ENCODE measurements at places on chromosomes 13 and 19.

- no peak for DNase-seq
Measured at GRCh38 chr19:35756377-35757230, at the start of gene HSPB6. HSPB6 (minus strand) TSS chr19:35757029; CDS start chr19:35757008, 21 bp downstream.

DNA sequence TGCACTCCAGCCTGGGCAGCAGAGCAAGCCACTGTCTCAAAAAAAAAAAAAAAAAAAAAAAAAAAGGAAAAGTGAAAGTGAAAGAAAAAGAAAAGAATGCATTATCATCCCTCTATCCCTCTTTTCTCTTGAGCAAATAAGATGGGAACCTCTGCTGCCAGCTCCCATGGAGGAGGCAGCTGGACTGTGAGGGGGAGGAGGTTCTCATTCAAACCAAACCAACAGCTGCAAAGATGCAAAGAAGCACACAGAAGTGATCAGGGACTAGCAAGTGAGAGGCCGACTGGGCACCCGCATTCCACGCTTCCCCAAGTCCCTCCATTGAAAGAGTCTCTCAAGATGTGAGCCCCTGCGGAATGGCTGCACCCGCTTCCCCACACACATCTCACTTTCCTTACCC is 63.5 kb downstream of the TSHZ3 start:
- DNase-seq: no peak

- DNase-seq: no peak
Measured at GRCh38 chr13:31067416-31068118, 94.1 kb downstream of the HSPH1 start.

- no peak for DNase-seq
Measured at GRCh38 chr13:87042946-87043345, 628.2 kb upstream of the SLITRK5 start.

DNA sequence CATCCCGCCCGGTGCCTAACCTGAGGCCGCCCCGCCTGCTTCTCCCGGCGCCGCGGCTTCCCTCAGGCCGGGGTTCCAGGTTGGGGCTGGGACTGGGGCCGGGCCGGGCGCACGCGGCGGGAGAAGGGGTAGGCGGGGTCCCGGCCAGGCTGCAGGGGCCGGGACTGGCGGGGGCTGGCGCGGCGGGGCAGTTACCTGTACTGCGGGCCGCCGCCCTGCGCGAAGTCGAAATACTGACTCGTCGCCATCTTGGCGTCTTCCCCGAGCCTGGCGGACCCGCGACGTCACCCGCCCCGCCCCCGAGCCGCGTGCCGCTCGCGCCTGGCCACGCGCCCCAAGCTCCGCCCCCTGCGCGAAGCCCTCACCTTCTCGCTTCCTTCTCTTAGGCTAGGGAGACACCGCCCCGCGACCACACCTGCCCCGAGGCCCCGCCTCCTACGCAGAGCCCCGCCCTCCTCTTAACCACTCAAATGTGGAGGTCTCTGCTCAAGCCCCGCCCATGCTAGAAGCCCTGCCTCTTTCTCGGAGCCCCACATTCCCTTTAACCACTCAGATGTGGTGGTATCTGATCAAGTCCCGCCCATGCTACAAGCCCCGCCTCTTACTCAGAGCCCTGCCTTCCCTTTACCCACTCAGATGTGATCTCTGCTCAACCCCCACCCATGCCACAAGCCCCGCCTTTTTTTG is at the start of gene ZFR2:
TSS of gene ZFR2 (minus strand) at position 269 of the 687 bp plus-strand sequence. CDS start at position 248, 21 bp downstream.
- peak; percentile 90 for DNase-seq

DNA sequence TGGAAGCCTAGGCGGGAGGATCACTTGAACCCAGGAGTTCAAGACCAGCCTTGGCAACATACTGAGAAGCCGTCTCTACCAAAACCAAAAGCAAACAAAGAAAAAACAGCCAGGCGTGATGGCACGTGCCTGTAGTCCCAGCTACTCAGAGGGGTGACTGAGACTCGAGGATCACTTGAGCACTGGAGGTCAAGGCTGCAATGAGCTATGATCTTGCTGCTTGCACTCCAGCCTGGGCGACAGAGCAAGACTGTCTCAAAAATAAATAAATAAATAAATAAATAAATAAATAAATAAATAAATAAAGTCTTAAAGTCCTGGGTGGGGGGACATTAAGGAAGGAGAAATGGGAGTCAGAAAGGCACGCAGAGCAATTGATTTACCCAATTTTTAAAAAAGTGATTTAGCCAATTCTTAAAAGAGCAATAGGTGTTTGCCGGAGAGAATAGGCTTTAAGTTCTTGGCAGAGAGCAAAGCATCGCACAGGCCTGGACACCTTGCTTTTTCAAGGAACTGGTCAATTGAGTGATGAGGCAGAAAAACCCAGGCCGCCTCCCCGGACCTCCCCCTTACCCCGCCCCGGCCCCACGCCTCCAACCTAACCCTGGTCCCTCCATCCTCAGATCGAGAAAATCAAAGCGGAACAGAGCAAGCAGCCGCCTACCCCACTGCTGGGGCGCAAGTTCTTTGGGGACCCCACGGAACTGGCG is 9.5 kb upstream of the SHKBP1 start:
- DNase-seq: no peak

GRCh38 chr13:73664851-73665250 is 469.4 kb downstream of the KLF12 start:
- no peak for DNase-seq

DNA sequence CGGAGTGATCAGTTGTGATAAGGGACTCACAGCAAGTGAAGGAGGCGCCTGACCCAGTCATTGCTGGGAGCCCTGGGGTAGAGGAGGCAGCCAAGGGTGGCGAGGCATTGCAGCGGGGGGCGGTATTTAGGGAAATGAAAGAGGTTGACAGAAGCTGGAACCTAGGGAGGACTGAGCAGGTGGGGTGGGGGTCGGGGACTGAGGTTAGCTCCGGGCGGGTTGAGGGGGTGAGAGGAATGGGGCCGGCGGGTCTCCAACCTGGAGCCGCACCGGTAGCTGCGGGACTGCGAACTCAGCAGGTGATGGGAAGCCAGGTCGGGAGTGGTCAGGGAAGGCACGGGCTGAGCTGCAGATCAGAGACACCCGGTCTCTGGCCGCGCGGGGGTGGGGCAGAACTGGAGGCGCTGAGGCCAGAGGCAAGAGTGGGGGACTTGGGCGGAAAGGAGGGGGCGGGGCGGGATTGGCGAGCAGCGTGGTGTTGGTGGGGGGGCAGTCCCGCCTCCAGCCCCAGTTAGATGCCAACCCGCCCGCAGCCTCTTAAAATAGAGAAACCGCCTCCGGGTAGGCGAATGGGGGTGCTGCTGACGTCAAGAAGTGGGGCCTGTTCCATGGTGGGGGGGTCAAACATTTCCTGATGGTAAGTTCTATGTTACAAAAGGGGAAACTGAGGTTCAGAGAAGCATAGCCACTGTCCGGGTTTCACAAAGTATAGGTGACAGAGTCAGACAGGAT is 1.5 kb downstream of the MAST3 start:
- DNase-seq: no peak

GRCh38 chr19:32018014-32018413 is 327.4 kb upstream of the ZNF507 start:
- DNase-seq: no peak
